ENCODE measurements at places on chromosomes 2 and 18.

DNA sequence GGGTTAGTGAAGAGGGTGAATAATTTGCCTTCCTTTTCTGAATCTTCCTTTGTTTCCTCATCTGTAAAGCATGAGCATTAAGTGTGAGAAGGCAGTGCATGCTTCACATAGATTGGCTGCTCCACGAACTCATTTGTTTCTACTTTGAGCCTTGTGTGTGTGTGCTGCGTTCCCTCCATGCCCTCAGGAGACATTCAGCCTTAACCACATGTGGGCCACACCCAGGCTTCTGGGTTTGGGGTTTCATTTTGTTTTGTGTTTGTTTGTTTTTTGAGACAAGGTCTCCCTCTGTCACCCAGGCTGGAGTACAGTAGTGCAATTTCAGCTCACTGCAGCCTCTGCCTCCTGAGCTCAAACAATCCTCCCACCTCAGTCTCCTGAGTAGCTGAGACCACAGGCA lies 843.3 kb downstream of the GALR1 start:
- no peak for DNase-seq

GRCh38 chr18:62637807-62638687 lies 77.3 kb upstream of the PHLPP1 start:
- no peak for DNase-seq

GRCh38 chr18:78757014-78757413 lies 222.6 kb upstream of the SALL3 start:
- no peak for DNase-seq

DNA sequence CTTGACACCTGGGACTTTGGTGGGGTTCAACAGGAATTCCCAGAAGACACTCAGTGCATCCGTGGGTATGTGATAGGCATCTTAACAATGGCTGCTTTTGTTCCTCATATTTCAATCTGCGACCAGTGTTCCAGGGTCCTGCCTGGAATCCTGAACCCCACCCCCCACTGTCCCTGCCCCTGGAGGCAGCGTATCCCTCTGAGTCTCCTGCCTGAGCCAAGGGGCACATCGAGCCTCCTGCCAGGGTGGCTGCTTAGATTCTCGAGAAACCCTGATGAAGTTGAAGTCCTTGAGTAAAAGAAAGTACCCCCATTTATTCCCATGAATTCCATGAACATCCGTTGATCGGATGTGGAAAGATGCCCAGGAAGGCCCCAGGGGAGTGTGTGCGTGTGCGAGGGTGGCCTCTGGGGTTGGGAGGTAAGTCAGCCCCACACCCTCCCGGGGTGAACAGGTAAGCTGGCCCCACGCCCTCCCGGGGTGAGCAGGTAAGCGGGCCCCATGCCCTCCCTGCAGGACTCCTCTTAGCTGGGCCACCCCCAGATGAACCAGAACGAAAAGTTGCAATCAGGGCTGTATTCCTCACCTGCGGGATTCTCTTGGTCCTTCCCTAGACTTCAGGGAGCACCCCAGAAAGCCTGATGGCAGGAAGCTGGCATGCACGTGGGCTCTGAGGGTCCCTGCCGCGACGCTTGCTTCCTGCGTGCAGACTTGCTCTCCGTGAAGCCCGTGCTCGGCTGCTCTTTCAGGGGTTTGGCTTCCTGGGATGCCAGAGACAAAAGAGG lies 253.3 kb downstream of the AGAP1 start:
- DNase-seq = no peak

- no peak for DNase-seq
Observed at GRCh38 chr2:240648155-240648649, 22.9 kb downstream of the GPR35 start.

DNA sequence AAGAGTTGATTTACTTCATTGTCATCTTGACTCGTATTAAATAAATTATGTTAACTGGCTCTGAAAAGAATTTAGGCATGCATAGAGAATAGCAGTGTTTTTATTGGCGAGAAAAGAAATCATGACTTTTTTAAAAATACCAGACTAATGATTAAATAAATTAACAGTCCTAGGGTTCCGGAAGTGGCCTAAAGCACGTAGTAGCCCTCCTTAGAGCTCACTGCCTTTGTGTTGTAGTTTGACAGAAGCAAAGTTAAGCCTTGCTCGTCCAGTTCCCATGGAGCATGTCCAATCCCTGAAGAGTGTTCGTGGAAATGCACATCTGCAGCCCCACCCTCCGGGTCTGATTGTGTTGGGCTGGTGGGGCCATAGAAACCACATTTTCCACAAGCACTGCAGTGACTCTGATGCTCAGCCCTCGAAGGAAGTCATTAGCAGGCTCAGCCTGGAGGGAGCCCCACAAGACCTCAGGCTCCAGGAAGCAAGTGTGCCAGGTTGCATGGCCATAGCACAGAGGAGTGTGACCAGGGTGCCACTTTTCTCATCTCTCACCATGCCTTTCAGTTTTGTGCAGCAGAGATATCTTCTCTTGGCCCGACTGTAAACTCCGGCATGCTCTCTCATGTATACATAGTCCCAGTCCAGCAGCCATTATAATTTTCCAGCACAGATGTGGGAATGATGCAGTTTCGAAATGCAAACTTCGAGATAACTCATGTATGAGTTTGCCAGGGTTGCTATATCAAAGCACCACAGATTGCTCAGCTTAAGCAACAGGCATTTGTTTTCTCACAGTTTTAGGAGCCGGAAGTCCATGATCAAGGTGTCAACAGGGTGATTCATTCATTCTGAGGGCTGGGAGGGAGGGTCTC lies 188.6 kb upstream of the SH3BP4 start:
- DNase-seq = no peak

DNA sequence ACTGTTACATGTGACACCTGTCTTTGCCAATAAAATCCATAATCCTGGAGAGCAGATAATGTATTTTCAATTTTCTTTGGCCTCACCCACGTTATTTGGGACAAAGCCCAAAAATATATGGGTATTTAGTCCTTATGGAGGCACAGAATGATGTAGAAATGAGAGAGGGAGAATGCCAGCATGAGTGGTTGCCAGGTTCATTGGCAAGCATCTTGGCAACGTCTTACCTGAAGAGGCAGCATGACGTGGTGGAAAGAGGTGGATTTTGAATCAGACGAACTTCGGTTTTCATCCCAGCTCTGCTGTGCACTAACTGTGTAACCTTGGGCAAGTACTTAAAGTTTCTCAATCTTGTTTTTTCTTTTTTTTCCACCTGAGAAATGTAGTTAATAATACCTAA lies 969.6 kb upstream of the PIK3C3 start:
- no peak for DNase-seq

- no peak for DNase-seq
Observed at GRCh38 chr2:158202161-158202815, 100.6 kb downstream of the UPP2 start.

DNA sequence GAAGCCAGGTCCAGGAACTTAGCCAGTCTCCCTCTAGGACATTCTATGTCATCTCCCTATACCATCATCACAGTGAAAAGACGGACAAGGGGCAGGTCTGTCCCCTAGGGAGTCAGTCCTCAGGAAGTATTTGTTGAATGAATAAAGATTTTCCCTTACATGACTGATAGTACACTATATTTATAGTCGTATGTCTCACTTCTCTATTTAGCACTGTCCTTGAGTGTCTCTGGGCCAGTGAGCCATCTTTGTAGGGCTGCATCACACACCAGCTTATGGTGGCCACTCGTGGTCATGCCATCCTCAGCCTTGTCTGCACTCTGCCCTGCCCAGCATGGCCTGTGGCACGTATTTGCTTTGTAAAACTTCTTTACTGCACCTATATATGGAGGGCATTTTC lies 25.8 kb downstream of the PTPN18 start:
- no peak for DNase-seq

DNA sequence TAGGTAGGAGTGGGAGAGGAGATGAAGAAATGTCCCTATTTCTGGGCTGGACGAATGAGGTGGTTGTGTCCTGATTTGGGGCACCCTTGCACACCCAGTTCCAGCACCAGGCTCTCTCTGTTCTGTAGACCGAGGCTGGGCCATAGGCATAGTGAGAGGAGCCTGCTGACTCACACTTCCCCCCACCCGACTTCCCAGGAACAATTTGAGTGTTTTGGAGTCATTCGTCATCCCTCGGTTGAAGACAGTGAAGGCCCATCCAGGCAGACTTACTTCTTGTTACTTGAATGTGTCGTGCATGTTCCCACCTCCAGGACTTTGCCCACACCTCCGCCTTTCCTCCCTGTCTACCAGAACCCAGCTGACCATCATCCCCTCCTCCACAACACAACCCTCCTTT lies 179.1 kb downstream of the HAUS1 start:
- no peak for DNase-seq
